ENCODE measurements at places on chromosomes 2 and 18. TPM values are rescaled to one million over a fixed set of nuclear protein-coding genes. Genes with fewer than 3 reads are reported as not detected.

Gene ARHGEF33
- 1.2 TPM for total RNA-seq

Gene CABYR
- 2.9 TPM for total RNA-seq

- DNase-seq: peak; percentile 34
Observed at GRCh38 chr2:3449086-3449485, 69.6 kb downstream of the TRAPPC12 start.

GRCh38 chr2:155151945-155152344 lies 453.4 kb downstream of the KCNJ3 start:
- no peak for DNase-seq

DNA sequence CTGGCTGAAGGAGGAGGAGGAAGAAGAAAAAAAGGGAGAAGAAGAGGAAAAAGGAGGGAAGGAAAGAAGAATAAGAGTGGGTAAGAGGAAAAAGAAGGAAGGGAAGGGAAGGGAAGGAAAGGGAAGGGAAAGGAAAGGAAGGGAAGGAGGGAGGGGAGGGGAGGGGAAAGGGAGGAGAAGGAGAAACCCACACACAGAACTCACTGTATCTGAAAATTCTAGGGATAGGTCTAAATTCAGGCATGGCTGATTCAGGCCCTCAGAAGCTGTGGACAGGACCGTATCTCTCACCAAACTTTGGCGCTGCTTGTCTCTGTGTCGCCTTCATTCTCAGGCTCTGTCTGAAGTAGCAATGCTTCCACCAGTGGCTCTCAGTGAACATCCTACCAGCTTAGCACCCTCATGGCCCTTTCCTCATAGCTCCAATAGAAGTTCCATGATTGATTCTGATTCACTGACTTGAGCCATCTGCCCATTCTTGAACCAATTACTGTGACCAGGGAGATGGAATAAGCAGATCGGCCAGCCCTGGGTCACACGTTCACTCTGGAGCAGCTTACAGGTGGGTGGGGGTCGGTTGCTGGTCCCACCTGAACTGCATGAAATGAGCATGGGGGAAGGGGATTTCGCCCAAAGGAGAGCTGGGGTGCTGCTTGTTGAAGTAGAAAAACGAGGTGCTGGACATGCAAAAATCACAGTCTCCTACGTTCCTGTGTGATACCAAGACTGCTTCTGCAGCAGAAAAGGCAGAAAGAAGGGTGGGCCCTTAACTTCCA lies 59.7 kb downstream of the TTC32 start:
- DNase-seq: no peak

GRCh38 chr2:98020992-98021713 lies 25.4 kb upstream of the TMEM131 start:
- no peak for DNase-seq

GRCh38 chr2:207505171-207505570 lies 24.6 kb upstream of the CREB1 start:
- no peak for DNase-seq

Gene SOX11
- 0.23 TPM for total RNA-seq
